IPS DF 6.9 (cell line): ENCODE measurements at places on chromosomes 6 and 20.

- no peak for DNase-seq
Observed at GRCh38 chr20:17536944-17537444, 5.8 kb upstream of the BFSP1 start.

DNA sequence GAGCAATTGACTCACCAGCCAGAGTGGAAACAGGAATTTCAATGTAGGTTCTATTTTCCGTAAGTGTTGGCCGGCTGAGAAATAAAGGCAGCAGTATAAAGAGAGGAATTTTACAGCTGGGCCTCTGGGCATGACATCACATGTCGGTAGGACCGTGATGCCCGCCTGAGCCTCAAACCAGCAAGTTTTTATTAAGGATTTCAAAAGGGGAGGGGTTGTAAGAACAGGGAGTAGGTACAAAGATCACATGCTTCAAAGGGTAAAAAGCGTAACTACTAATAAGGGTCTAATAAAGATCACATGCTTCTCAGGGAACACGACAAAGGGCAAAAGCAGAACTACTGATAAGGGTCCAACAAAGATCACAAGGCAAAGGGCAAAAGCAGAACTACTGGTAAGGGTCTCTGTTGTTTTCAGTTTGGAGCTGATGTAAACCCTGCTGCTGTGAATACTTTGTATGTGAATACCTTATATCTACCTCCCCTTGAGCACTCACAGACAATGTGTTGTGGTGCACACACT is 9.0 kb upstream of the TULP4 start:
- DNase-seq = no peak

DNA sequence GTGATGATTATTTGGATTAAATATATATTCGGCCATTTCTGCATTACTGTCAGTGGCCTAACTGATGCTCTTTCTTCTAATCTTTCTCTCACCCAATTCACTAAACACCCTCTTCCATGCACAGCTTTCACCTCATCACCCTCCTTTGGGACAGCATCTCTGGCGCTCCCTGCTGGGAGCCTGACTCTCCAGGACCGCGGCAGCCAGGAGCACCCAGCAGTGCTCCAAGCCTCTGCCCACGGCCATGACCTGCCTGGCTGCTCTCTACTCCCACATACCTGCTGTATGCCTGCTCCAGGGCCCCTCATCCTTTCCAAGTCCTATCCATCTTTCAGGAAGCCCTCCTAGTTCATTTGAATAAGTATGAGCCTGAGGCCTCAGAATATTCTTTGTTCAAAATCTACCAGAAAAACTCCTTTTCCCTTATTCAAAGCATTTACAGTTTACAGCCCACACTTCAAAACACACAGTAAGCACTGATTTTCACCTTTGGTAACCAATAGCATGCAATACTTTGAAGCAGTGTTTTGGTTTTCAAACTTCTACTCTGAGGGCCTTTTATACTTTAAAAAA is 15.2 kb downstream of the CTCFL start:
- no peak for DNase-seq

DNA sequence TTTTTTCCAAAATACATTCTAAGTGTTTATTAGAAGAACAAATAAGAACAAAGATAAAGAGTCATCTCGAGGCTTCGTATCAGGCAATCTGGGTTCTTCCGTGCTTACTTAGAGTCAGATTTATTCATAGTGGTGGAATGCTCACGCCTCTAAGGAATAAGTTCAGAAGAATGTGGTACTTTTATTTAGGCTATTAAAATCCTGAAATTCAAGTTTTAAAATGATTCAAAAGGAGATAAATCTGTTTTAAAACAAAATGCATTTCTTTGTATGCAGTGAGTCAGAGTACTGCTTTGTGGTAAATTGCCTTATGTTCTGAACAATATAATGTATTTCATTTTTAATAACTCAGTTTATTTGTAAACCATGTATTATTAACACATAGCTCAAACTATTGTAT is 89.1 kb downstream of the FUT9 start:
- DNase-seq = no peak

DNA sequence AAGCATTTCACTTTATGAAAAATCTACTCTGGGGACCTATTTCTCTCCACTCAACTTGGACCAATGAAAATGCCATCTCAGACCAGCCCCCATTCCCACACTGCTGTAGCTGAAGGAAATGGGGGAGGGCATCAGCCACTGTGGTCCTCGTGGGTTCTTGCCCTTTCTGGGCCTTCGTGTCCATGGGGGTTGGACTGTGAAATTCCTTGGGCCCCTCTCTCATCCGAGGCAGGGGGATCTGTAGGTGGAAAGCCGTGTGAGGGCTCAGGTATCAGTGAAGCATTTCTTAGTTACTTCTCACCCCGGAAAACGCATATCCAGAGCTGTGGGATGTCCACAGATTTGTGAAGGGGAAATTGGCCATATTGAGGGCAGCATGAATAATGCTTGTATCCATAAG is 147.9 kb downstream of the CDC5L start:
- DNase-seq = no peak

DNA sequence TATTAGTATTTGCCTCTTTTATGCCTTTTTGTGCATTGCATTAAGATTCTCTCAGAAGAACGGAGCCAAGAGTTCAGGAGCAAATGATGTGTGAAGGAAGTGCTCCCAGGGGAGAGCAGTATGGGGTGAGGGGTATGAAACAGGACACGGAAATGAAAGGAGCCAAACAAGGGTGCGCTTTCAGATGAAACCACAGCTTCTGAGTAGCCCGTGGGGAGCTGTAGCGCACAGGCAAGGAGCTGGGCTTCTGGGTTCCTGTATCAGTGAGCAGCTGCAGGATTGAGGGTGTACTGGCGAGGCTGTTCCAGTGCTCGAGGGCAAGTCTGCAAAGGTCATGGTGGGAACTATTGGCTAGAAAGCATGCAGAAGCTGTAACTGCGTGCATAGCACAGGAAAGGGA is 25.4 kb downstream of the ANKEF1 start:
- DNase-seq = no peak

DNA sequence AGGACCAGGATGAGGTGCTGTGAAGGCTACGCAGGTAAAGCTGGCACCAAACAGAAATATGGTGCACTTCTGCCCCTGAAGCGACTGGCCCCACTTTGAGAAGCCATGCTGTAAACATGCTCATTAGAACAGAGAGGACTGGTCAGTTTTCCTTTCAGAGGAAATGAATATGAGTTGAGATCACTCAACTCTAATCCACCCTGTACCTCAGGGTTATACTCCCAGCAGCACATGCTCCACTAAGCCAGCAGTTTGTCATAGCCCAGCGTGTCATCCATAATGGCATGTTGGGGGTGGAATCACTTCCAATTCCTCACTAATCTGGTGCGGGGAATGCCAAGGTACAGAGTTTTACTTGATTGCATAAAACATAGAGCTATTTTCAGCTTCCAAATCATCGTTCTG is 98.1 kb downstream of the HIVEP2 start:
- no peak for DNase-seq

DNA sequence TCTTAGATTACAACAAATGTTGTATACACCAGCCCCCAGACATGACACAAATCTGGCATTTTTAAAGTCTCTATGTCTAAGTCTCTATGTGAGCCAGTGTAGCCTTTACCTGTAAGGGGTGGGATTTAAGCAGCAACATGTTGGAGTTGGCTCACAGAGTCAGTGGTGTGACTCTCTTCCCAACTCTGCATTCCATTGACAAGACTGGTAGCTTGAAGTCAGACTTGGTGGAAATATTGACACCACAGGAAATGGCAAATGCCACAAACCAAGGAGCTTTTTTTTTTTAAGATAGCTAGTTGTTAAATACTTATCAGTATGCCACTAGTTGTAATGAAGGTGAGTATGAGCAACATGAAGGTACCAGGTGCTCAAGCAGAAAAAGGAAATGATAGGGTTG is 103.1 kb upstream of the SMLR1 start:
- no peak for DNase-seq

DNA sequence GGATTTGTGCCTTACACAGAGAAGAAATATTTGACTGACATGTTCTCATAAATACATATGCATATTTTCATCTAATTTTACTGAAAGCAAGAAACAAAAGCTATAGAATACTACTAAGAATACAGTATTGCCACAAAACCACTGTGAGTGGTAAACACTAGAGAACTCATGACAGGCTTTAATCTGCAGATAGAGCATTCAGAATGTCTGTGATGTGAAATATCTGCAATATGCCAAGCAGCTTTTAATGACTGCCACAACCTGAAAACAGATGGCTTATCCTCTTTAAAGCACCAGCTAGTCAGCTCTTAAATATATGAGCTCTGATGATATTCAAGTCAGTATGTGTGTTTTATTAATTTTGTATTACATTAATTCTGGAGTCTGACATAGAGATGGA is 3.4 kb downstream of the NAPB start:
- DNase-seq = no peak

DNA sequence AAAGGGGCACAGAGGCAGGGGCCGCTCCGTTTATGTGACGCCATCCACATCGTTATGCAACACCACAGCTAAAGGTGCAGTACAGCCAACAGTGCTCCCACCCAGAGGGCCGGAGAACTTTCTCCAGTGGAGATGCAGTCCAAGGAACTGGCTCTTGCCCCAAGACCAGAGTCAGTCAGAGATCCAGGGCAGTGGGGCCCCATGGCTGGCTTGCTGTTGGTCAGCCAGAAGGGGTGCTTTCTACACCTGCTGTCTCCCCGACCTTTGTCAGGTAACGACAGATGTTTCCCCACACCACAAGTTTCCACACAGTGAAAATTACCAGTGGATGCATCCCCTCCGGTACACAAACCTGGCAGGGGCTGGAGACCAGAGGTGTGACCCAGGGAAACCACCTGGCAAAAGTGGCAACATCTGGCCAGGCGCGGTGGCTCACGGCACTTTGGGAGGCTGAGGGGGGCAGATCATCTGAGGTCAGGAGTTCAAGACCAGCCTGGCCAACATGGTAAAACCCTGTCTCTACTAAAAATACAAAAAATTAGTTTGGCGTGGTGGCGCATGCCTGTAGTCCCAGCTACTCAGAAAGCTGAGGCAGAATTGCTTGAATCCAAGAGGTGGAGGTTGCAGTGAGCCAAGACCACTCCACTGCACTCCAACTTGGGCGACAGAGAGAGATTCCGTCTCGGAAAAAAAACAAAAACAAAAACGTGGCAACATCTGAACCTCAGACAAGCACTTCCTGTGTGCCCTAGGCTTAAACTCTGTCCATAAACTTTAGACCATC is 34.9 kb downstream of the UBE2V1 start:
- DNase-seq = no peak
